ENCODE measurements at places on chromosomes 7 and 10.
A peak's percentile ranks its signal among the peaks of the same experiment; 100 is the strongest.

- no peak for DNase-seq
These were observed 18.0 kb downstream of the TRUB1 start for GRCh38 chr10:114955984-114956383.

DNA sequence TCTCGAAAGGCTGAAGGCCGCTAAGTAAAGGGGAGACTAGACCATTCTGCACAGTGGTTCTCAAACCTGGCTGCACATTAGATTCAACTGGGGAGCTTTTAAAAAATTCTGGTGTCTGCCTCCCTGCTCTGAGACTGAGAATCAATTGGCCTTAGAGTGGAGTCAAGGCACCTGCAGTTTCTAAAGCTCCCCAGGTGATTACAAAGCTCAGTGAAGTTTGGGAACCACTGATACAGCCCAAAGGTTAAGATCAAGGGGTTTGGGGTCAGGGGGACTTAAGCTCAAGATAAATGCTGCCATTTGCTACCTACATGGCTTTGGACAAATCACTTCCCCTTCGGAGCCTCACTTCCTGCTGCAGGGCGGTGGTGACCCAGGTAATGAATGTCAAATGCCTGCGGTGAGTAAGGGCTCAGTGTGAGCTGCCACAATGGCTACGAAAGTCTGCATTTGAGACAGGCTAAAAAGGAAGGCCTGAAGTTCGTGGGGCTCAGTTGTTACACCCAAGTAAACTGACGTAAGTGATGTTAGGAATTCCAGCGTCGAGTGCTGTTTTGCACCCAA lies 72.3 kb downstream of the TLL2 start:
- no peak for DNase-seq

DNA sequence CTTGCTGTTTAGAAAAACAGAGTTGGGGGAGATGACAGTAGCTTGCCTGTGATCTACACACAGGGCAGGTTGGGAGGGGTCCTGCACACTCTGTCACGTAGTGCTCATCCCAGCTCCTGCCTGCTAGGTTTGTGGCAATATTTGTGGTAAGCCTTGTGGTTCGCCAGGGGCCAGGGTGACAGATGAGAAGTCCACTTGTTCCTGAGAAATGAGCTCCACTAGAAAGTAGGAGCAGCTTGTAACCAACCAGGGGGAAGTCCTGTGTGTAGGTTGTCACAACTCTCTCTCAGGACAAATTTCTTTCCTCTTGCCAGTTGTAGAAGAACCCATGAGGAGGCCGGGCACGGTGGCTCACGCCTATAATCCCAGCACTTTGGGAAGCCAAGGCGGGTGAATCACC lies 147.0 kb downstream of the TCF7L2 start:
- DNase-seq = no peak

- peak; percentile 87 for DNase-seq
These were observed 59.2 kb upstream of the OIT3 start for GRCh38 chr10:72834183-72834825.

DNA sequence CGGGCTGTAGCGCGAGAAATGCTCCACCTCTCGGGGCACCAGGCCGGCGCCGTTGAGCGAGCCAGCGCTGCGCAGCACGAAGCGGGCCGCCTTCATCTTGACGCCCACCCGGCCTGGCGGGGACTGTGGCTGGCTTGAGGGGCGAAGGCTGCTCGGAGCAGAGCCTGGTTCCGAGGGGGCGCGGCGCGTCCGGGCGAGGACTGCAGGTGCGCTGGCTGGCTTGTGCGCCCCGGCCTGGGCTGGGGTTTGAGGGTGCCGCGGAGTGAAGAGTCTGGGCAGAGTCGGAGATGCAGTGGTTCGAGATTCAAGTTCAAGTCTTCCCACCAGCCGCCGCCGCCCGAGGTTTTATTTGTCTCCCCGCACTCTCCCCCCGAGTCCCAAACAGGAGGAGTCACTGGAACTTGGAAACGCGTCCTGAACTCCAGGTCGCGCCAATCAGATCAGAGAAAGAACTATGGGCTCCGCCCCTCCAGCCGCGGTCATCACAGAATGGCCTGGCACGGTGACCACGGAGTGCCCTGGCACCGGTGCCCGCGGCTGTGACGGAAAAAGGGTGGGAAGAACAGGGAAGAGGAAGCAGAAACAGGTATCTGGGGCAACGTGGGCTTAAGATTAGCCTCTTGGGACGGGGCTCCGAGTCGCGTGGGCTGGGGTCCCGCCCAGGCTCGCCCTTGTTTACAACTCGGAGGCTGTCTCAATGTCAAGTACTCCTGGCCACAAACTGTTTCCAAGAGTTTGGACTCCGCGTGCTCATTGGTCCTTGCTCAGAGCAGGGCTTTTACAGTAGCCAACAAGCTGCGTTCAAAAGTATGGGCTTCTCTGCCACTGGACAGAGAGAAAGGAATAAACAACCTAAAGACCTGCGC lies at the start of gene PDK4:
Gene PDK4 (minus strand): TSS at position 319 of the 866 bp plus-strand sequence. CDS start 223 bp downstream, at position 96.
- DNase-seq = peak; percentile 92

GRCh38 chr7:149156898-149157297 lies 9.6 kb downstream of the ZNF398 start:
- no peak for DNase-seq

DNA sequence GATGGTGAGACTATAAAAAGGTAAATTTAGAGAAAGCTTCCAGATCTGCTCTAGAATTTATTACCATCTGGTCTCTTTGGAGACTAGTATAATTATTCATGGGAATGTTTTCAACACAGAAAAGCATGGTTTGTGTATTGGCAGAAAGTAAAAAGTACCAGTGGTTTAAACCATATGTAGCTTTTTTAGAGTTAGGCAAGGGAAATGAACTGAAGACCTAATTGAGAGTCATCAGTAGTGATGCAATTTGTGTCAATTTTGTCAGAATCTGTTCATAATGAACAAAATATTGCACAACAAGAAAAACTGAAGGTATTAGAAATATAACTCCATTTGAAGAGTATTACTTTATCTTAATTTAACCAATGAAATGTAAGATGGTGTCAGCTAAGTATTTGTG lies 181.4 kb downstream of the ADK start:
- DNase-seq = no peak

- DNase-seq = no peak
These were observed 55.1 kb downstream of the SDK1 start for GRCh38 chr7:3356173-3356572.

- no peak for DNase-seq
These were observed 32.1 kb downstream of the PRKAG2 start for GRCh38 chr7:151844825-151845200.

- no peak for DNase-seq
These were observed 79.2 kb downstream of the ADCY1 start for GRCh38 chr7:45653209-45653907.

DNA sequence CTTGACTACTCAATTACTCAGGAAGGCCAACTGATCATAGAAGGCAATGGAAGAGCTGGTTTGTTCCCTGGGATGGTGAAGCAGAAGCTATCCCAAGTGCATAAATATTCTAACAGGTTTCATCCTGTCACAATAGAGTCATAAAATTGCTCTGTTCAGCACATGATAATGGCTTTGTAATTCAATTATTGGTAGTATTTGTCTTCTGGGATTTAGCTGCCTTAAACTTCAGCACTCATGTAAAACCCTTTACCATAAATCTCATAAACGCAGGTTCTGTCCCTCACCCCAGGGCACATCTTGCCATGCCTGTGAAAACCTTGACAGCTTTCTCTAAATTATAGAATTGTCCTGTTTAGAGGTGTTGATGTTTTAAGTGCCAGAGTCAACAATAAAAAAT lies 417.6 kb downstream of the SORCS1 start:
- no peak for DNase-seq

DNA sequence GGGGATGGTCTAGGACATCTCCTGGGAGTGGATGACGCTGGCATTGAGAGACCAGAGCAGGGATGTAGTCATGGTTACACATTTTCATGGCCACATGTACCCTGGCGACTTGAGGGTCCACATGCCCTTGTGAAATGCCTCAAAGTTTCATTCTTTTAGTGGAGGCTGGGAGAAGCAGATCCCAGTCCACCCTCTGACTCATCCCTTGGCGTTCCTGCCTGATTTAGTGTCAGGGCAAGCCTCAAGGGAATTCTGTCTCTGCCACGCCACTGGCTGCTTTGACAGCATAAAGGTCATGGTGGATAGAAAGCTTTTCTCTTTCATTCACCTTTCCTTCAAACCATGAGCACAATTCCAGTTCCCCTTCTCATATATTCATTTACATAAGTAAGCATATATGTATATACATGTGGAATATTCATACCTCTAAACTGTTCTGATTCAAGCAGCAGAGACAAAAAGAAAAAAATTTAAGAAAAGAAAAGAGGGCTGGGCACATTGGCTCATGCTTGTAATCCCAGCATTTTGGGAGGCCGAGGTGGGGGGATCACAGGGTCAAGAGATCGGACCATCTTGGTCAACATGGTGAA lies 21.8 kb upstream of the KIF5B start:
- DNase-seq = peak; percentile 17

DNA sequence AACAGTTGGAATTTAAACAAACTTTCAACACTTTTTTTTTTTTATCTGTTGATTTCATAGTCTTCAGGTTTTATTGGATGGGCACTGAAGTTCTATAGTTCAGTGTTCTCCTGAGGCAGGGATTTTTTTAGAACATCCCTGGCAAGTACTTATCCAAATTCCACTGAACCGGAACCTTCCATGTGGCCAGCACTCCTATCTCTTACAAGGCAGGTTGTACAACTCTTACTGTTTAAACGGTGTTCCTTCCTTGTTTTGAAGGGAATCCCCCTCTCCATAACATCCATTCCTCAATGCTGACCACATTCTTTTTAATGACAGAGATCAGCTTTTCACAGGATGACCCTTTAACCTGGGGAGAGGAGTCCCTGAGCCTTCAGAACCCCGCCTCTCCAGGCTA lies 238.9 kb upstream of the CTBP2 start:
- no peak for DNase-seq

DNA sequence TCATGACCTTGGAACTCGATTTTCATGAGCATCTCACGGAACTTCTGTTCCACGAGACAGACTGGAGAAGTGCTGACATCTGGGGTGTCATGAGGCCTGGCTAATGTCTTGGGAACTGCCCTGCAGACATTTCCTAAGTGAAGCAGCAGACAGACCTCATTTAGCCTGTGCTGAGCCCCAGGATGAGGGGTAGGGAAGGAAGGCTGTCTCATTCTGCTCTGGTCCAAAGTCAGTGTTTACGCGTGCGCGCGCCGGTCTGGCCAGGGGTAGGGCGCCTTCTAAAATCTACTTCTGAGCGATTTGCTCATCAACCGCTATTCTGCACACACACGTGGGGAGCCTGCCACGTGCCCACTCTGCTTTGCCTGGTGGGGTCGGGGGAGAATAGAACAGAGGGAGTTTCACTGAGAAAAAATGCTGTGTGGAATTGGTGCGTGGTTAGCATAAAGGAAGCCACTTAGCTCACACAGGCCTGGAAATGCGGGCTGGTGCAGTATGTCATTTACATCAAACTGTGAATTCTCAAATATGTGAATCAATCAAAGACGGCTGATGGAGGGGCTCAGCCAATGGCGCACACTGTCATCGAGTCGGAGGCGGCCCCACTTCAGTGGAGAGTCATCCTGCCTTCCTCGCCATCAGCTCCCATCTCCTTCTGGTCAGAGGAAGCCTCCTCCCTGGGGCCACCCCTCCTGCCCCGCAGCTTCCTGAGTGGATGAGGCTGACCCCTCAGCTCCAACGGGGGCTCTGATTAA lies 335.1 kb downstream of the ADARB2 start:
- no peak for DNase-seq

GRCh38 chr7:19001854-19002253 lies 115.6 kb downstream of the TWIST1 start:
- DNase-seq = no peak

- no peak for DNase-seq
These were observed 14.7 kb downstream of the WDR37 start for GRCh38 chr10:1070919-1071318.

- no peak for DNase-seq
These were observed 13.9 kb downstream of the MMRN2 start for GRCh38 chr10:86943316-86944030.

- DNase-seq = no peak
These were observed 110.8 kb downstream of the CD36 start for GRCh38 chr7:80749270-80749669.

DNA sequence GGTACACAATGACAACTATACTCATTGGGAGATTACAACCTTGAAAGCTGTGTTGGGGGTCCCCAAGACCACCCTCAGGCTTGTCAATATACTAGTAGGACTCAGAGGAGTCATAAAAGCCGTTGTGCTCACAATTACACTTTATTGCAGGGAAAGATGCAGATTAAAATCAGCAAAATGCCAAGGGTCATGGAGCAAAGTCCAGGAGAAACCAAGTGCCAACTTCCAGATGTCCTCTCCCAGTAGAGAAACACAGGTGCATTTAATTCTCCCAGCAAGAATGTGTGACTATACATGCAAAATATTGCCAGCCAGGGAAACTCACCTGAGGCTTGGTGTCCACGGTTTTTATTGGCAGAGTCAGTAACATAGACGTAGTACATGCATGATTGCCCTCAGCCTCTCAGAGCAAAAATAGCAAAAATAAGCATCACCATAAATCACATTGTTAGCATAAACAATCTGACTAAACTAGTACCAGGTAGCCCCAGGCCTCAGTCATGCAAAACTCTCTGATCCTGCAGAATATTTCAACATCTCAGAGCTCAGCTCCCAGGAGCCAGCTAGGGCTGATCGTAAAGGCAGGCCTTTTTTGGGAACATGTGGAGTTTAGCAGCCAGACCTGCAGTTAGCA lies 50.7 kb downstream of the VIM start:
- no peak for DNase-seq

DNA sequence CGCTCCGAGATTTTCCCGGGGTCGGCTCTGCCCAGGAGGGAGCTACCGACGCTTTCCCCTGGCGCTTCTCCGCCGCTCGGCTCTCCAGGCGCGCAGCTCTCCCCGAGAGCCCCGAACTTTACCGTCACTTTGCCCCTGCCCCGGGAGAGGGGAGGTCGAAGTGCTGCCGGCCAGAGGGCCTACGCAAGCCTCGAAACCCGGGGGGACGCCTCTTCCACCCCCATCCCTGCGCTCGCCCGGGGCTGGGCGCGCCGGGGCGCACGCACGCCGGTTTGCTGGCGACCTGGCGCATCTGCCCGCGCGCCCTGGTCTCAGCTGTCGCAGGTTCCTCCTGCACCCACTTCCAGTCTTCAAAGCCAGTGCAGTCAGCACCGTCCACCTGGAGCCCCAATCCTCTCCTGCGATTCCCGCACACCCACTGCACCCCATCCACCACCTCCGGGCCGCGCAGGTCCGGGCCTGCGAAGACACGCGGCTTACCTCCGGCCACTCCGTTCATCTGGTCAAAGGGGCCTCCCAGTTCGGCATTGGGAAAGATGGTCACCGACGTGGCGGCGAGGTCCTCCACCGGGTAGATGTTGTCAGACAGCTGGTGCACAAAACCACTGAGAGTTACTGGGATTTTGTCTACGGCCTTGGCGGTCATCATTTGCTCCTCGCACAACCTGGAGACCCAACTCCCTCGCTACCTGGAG lies 638 bp downstream of the EGR2 start:
- DNase-seq = peak; percentile 38

GRCh38 chr7:105496521-105496920 lies 25.6 kb downstream of the PUS7 start:
- peak; percentile 69 for DNase-seq

- no peak for DNase-seq
These were observed 66.9 kb downstream of the TFPI2 start for GRCh38 chr7:93823621-93824020.

Measured in dermis blood vessel endothelial cell (primary cell).